Amniotic stem cell (primary cell): ENCODE measurements at places on chromosomes 1 and 21.

GRCh38 chr1:176193023-176193422, 14.1 kb downstream of the COP1 start:
- no peak for DNase-seq

DNA sequence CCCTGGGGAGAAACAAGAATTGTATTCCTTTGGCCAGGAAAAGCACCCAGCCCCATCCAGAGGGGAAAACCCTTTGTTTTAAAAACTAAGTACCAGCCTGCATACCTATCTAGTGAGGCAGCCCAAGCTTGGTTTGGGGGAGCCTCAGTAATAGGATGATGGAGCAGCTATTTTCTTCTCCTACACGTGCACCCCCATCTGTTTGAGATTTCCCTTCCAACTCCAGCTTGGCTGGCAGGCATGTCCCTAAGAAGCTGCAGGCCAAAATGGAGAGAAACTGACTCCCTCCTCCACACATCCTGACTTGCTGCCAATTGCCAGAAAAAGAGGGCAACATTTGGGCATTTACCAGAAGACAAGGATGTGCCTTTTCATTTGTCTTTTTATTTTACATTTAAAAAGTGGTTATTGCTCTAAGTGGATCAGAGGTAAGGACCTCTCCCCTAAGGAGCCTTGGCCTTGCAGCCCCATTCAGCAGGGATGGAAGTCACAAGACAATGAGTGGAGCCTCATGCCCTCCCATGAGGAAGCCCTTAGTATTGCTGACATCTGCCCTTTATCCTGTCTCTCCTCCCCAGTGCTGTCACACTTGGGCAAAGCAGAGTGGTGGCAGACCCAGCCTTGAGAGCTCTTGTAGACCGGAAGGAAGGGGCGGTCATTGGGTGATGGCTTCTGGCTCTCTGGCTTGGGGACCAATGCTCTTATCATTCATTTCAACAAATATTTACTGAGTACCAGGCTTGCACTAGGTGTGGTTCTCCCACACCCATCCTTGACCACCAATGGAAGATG, 8.6 kb downstream of the FNDC5 start:
- DNase-seq, result no peak

DNA sequence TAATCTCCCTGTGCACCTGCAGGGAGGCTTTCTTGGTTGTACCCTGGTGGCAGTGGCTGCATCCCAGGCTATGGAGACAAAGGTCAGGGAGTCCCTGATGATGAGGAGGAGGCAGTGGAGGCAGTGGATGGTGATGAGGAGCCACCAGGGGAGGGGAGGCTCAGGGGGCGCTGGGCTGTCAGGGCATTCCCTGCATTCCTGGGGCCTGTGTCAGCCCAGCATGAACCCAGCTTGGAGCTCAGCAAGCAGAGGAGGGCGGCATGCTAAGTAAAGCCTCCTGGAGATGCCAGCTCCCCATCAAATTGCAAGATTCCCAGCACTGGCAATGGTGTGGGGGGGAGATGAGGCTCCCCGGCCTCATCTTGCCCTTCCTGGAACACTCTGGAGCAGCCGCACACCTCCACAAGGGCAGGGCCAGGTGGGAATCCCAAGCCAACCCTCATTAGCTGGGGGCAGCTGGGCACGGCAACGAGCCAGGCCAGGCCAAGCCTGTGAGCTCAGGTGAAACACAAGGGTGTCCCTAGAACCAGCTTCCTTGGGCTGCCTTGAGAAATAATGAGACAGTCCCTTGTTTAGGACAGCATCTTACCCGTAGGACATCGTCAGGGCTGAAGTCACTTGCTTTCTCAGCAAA, 469.5 kb downstream of the MATN1 start:
- DNase-seq, result no peak

- DNase-seq, result no peak
Observed at GRCh38 chr21:41635874-41636273, 127.9 kb upstream of the TMPRSS2 start.

DNA sequence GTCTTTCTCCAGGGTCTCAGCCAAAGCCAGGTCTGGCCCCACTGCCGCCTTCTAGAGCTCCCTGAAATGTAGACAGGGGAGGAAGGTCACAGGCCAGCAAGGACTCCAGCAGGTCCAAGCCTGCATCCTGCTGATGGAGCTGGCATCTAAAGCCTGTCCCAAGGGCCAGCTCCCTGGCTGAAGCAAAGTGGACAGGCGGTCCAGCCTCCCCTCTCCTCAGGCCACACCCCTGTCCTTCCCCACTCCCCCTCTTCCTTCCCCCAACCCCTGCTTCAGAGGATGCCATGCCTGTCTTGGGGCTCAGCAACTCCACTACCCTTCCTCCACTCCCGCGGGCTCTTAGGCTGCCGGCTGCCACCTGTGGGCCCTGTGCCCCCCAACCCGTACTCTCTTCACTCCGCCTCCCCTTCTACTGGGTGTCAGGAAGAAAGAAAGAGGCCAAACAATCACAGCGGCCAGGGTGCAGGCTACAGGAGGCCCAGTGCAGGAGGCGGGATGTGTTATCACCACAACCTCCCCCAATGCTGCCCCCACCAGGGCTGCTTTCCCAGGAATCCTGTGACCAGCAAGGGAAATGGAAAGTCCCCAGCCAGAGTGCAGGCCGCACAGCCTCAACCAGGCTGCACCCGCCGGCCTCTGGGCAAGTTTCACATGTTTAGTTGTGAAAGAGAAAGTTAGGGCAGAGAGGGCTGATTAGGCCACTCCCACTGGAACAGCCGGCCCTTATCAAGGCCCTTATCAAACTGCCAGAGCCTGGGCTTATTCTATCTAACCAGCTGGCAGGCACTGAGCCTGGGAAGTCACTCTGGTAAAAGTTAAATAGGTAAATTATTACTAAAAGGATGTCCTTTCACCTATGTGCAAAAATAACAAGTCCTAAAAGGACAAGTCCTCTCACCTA, 34.1 kb downstream of the ACOT7 start:
- DNase-seq, result no peak

- no peak for DNase-seq
Observed at GRCh38 chr1:101993710-101994109, 3.0 kb downstream of the OLFM3 start.

- DNase-seq, result no peak
Observed at GRCh38 chr21:27647401-27647800, 680.5 kb upstream of the ADAMTS5 start.

DNA sequence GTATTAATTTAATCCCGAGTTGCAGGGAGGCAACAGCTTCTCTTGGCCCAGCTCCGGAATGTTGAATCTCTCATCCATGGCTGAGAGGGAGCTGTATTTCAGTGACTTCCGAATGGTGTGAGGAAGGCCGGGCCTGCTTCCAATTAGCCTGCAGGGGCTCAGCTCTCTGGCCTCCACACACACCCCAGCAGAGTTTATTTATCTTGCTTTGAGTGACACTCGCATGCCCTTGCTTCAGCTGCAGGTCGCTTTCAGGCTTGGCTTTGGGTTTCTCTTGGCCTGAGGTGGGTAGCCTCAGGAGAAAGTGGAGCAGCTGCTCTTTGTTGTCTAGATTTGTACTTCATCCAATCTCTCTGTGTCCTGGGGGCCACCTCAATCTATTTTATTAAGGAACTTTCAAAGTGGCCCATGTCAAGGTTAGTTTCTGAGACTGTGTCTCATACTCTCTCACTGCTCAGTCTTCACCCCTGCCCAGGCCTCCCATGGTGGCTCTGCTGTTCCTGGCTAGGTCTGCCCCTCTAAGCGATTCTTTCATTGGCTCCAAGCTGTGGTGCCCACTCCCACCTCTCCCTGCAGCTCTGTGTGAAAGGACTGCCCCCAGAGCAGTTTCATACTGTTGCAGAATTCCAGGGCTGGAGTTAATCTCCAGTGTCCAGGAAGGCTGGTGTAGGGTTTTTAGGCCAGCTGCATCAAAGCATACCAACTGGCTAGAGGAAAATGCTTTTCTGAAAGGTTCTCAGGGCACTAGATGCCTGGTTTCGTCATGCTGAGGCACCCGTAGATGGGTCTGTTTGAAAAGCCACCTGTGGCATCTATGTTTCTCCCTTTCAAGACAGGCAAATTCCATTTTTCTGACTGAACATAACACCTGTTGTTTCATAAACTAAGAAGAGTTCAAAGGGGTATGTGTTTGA, 153.5 kb downstream of the PLXNA2 start:
- DNase-seq, result peak; percentile 30

- no peak for DNase-seq
Observed at GRCh38 chr1:6494627-6495026, 3.2 kb upstream of the PLEKHG5 start.

DNA sequence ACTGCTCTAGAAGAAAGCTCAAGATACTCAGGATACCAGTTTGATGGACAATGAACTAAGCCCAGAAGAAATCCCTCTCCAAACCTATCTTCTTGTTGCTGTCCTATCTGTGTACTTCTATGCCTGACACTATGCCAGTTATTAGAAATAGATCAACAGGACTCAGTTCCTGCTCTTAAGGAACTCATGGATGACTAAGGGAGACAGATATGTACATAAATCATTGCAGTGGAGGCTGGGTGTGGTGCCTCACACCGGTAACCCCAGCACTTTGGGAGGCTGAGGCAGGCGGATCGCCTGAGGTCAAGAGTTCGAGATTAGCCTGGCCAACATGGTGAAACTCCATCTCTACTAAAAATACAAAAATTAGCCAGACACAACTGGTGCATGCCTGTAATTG, 42.4 kb upstream of the AK4 start:
- no peak for DNase-seq

GRCh38 chr1:156064615-156065014, 3.7 kb downstream of the RAB25 start:
- no peak for DNase-seq

GRCh38 chr1:207115269-207115668, 11.2 kb downstream of the C4BPA start:
- DNase-seq, result no peak

- no peak for DNase-seq
Observed at GRCh38 chr1:54487571-54488050, 60.4 kb upstream of the ACOT11 start.

- peak; percentile 59 for DNase-seq
Observed at GRCh38 chr1:65812065-65812464, 19.4 kb downstream of the PDE4B start.

DNA sequence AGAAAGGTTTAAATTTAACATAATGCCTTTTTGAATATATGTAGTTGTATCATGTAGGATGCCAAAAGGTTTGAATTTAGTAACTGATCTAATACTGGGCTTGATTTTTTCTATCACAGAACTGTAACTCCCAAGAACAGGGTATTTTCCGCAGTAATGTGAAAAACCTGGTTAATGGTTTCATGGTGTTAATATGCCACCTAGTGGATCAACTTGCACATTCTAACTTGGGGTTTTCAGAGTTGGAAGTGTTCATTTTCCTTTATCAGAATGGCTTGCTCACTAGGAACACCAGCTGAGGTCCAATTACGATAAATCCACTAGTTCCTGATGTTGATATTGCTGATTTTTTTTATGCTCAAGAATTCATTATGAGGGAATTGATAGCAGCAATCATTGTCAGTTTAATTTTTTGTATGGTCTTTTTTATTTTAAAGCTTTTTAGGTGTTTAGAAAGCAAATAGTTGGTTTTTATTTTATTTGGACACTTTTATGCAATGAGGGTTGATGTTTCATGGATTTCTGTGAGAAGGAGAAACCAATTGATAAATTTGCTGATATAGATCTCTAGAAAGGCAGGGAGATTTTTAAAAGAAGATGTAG, 157.2 kb downstream of the PLA2G4A start:
- DNase-seq, result peak; percentile 34

DNA sequence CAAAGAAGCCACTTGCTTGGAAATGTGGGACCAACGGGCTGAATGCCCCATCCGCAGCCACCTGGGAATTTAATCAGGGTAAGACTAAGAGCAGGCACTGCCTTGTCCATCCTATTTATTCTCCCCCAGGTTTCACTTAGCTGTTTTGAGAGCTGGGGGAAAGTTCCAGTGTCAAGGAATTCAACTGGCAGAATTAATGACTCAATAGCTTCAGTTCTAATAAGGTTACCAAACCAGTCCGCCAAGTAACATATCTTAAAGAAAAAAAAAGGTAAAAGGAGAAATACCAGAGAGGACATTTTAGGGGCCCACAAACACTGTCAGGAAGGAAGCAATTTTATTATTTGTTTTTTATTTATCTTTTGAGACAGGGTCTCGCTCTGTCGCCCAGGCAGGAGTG, 157.6 kb upstream of the SOD1 start:
- DNase-seq, result no peak

DNA sequence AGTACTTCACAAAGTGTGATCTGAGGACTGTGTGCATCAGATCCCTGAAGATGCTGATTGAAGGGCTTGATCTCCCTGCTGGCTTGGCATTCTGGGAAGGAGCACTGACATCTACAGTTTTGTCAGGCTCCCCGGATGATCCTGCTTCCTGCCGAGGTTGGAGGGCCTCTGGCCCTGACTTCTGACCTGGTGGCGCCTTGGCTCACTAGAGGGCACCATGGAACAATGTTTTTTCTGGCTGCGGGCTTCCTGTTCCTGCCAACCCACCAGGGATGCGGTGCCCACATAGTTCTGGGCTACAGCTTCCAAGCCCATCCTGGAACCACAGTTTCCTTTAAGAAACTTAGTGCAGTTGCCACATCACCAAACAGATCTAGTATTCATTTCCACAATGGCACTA, 38.8 kb upstream of the RASAL2 start:
- DNase-seq, result no peak

DNA sequence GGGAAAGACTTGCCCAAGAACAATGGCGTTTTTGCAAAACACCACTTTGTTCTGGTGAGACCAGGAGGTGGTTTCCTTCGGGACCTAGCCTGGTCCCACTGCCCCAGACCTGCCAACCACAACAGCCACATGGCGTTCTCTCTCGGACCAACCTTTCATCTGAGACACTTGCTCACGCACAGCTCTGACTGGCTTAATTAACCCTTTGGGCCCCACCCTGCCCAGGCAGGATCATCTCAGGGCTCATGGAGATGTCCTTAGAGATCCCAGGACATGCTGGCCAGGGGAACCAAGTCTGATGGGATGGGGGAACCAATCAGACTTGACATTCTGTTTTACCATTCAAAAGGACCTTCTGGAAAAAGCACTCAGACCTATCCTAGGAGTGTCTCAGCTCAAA, 97.8 kb upstream of the SLC2A1 start:
- no peak for DNase-seq

- DNase-seq, result no peak
Observed at GRCh38 chr1:201061049-201061448, 37.5 kb upstream of the KIF21B start.

DNA sequence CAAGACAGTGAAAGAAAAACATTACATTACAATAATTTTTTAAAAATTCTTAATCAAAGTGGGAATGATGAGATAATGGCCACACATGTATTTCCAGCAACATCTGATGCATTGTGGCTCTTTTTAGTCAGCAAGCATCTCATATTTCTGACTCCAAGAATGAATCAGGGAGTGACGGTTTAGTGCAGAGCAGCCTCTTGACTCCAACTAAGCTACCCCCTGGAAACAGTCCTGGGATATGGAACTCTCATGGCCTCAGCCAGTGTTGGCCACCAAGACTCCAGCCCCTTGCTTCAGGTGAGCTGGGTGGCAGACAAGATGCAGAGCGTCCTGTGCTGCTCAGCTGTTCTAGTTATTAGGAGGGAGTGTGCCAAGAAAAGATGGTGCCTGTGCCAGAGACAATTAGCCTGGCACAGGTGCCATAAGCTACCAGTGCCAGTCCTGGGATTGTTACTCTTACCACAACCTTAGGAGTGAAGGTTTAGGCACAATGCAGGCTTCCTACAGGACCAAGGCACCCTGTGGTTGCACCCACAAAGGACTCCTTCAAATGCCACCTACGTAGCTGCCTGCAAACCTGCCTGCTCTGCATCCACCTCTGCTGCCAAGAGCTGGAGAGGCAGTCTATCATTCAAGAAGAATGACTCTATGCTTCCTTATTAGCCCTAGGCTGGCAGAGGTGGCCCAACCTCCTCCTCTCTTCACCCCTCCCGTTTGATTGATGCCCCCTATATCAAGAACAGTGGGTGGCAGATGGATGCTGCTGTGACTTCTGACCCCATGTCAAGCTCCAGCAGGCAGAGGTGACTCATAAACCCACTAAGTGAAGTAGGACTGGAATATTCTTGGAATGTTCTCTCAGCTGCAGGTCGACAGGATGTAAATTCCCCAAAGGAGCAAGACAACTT, 6.0 kb upstream of the SEC16B start:
- peak; percentile 2 for DNase-seq
